NCI-H1417 (cell line): ENCODE measurements at places on chromosomes 1 and 21.

- no peak for DNase-seq
Measured at GRCh38 chr1:23436520-23437354, 12.2 kb upstream of the TCEA3 start.

DNA sequence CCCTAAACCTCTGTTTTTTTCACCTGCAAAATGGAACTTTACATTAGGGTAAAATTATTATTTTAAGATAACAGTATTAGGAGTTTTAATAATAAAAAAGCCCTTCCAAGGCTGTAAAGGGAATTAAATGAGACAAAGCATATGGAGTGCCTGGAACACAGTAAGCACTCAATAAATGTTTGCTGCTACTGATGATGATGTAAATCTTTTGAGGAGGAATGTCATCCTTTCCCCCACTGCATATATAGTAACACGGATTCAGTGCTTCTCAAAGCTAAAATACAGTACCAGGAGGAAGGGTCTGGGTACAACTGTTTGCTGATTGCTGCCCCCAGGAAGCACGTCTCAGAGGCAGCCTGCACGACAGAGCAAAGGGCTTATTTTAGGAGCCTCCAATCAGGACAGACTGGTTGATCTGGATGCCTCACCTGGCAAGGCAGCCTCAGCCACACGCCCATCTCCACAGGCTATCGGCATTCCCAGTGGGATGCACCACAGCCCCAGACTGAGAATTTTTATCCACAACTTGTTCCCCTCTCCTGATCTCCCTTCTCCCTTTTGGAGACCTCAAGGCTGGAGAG lies 64.4 kb downstream of the GADD45A start:
- DNase-seq = no peak

DNA sequence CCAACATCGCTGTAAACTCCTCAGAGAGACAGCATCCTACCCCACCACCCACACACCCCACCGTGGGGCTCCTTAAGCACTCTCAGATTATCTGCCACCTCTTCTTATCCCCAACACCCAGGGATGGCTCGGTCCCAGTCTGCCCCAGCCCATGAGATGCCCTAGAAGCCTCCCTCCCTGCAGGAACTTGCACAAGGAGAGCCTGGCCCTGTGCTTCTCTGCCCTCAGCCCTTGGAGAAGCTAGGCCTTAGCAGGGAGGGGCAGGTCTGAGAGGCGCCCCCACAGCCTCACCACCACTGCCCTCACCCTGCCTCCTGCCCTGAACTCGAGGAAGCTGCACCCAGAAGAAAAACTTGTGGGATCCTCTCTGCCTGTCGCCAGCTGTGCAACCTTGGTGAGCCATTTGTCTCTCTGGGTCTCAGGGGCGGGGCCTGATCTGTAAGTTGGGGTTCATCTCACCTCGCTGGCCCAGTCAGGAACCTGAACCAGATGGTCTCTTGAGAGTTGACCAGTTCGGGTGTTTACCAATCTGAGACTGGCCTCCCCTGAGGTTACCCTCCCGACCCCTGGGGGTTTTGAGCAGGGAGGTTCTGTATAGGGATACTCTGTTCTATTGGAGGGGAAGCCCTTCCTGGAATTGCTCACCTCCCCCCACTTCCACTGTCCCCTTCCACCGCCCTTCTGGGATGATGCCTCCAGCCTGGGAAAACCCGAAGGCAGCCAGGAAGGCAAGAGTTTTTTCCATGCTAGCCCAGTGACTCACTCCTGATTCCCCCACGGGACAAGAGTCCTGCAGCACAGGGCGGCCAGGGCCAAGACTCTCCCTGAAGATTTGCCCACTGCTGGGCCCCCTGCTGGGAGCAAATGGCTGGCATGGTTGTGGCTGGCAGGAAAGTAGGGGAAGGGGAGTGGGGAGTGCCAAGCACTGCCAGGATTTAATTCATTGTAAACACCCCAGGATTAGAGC lies at the start of gene S100A3:
Gene S100A3 (minus strand): TSS at position 537 of the 967 bp plus-strand sequence. CDS start 773 bp downstream, outside the sequence.
- DNase-seq = no peak

DNA sequence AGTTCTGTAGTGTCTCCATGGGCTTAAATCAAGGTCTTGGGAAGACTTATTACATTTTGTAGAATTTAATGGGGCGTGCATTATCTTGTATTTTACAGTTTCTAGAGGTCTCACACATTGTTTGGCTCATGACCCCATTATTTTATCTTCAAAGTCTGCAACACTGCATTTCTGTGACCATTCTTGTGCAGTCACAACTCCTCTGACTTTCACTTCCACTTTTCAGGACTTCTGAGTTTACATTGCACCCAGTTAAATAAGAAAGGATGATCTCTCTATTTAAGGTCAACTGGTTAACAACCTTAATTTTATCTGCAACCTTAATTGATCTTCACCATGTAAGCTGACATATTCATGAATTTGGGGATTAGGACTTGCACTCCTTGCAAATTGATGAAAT lies 1186.6 kb downstream of the MRPL39 start:
- DNase-seq = no peak

DNA sequence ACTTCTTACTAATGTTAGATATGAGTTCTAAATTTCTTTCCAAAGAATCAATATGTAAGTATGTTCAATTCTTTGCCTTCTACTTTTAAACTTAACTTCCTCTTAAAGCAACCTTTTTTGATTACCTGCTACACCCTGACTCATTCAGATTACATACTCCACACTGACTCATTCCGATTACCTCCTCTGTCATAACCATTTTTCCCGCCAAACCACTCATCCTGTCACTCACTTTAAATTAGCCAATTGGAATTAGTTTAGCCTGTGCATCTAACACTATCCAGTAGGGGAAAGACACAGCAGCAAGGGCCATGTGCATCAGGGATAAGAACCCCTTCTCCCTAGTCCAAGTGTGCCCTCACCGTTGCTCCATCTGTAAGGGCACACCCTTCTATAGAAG lies 815.5 kb downstream of the BRINP3 start:
- no peak for DNase-seq

- DNase-seq = no peak
Measured at GRCh38 chr1:8408151-8408839, 90.4 kb downstream of the SLC45A1 start.

- DNase-seq = no peak
Measured at GRCh38 chr21:32099812-32100416, 178.9 kb downstream of the MIS18A start.

- DNase-seq = no peak
Measured at GRCh38 chr1:21935891-21936365, 1.2 kb downstream of the HSPG2 start.

DNA sequence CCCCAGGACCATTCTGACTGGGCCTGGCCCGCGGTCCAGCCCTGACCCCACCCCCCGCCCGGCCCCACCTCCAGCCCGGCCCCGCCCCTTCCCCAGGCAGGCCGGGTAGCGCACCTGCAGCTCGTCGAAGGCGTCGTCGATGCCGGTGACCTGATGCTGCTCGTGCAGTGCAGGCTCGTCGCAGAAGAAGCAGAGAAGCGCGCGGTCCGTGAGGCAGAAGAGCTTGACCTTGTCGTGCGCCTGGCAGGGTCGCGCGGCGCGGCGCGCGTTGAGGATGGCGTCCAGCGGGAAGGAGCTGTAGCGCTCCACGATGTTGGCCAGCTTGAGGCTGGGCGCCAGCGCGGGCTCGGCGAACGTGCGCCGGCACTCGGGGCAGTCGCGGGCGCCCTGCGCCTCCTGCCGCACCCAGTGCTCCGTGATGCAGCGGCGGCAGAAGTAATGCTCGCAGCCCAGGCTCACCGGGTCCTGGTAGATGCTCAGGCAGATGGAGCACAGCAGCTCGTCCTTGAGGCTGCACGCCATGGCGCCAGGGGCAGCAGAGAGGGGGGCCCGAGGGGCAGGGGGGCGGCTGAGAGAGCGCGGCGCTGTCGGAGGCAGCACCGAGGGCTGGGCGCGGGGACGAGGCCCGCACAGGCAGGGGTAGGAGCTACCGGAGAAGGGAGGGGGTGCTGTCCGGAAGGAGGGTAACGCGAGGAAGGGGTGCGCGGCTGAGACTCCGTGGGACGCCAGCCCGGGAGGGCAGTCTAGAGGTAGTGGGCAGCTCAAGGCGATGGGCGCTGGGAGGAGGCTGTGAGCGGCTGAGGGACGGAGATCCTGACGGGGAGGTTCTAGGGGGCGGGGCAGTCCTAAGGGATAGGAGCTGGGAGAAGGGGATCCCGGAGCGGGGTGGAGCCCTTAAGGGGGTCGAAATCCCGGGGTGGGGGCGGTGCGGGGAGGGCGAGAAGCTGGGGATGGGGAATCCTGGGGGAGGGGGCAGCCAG lies 642 bp downstream of the TRIM62 start:
- DNase-seq = peak; percentile 93

GRCh38 chr21:45991606-45992300 lies 10.2 kb downstream of the COL6A1 start:
- DNase-seq = no peak

- no peak for DNase-seq
Measured at GRCh38 chr1:44120398-44120949, 1.9 kb downstream of the KLF17 start.

DNA sequence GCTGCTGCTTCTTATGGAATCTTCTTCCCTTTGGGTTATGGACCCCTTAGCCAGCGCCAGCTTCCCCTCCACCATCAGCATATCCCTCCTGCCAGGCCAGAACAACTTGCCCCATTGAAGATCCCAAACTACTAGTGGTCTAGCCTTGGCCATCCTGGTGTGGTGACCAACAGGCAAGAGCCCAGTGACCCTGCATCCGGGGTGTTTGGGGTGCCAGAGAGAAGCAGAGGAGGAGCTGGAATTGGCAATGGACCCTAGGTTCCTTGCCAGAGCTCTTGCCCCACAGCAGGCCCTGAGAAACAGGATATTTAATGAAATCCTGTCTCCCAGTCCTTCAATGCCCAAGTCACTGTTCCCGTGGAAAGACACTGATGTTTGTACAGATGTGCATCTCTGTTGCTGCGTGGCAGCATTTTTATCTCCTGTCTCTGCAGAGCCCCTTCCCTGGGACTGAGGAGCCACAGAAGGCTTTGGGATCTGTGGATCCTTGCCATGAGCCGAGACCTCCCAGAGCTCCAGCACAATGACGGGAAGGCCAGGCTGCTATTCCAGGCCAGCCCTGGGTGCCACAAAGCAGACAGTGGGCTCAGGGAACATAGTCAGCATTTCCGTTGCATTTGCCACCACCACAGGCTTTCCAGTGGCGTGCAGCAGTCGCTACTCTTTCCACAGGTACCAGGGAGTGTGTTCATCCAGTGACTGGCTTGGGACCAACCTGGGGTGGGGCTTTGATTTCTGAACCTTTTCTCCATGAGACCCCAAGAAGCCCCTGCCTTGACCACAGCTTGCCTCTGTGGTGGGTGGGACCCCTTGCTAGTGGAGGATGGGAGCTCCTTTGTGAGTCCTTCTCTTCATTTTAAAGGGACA lies 21.6 kb downstream of the NAV1 start:
- no peak for DNase-seq

DNA sequence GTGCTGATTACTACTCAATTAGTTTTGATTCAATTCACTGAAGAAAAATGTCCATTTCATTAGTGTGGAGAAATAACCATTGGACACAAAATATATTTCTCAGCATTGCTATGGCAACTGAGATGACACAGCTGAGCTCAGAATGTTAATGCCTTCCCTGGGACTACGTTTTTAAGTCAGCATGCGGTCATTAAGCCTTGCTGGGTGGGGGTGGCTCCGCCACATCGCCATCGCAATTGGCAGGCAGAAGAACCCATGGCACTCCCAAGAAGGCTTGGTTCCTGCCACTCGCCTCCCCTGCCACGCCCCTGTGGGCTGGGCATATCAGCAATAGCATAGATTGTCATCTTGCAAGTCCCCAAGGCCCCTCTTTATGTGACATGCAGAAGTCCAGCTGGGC lies 256.7 kb upstream of the CAMK1G start:
- no peak for DNase-seq

- DNase-seq = no peak
Measured at GRCh38 chr1:9111957-9112356, 16.9 kb downstream of the GPR157 start.

DNA sequence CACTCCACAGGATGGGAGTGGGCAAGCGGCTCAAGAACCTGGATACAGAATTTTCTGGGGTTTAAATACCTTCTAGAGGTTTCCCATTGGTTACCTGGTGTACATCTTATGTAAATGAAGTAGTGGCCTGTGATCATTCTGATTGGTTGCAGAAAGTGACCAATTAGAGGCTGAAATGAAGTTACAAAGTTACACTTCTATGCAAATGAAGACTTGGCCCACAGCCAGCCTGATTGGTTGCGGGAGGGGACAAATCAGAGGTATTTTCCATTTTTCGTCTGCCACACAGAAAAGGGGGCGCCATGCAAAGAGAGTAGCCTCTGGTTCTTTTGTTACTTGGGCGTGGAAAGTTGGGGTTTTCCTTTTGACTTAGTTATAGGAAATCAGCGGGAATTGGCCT lies 8.9 kb downstream of the KCNAB2 start:
- DNase-seq = no peak

DNA sequence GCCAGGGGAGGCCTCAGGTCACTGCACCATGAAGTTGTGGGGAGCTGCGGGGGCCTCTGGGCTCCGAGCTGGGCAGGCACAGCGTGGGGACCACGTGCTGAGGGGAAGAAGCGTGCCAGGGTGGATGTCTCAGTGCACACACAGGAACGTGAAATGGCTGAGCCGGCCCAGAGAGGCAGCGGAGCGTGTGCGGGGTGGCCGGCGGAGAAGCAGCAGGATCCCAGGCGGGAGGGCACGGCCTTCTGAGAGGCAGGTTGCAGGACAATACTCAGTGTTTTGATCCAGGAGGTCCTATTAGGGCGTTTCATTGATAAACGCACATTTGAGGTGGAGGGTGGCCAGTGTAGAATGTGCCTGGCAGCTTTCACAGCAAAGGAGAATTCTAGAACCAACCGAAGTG lies 12.9 kb downstream of the TNFRSF14 start:
- no peak for DNase-seq

- DNase-seq = no peak
Measured at GRCh38 chr1:47515164-47515789, 77.4 kb downstream of the FOXD2 start.

DNA sequence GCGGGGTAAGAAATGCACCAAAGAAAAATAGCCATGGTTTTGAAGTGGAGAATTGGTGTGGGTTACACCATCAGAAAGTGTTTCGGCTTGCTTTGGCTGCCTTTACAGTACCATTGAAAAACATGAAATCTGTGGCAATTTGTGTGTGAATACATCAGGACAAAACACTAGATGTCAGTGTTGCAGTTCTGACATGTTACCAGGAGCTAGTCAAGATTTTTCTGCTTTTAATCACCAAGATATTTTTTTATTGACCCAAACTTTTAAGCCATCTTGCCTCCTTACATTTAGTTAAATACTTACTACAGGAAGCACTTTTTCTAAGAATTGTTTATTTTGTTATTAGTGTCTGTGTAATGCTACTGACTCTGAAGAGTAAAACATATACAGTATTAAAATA lies 14.3 kb downstream of the RRP15 start:
- DNase-seq = peak; percentile 63

- DNase-seq = peak; percentile 83
Measured at GRCh38 chr1:200038981-200039848, 11.7 kb downstream of the NR5A2 start.

- DNase-seq = peak; percentile 44
Measured at GRCh38 chr1:39490596-39491145, 765 bp upstream of the BMP8A start.

GRCh38 chr1:204426035-204426436 lies 14.4 kb upstream of the PPP1R15B start:
- DNase-seq = no peak

GRCh38 chr1:231396643-231397042 lies 25.4 kb downstream of the EGLN1 start:
- DNase-seq = no peak

GRCh38 chr1:26364956-26365355 lies 7.6 kb downstream of the ZNF683 start:
- no peak for DNase-seq

GRCh38 chr1:117001254-117001927 lies at the start of gene CD101:
Gene CD101, plus strand, starts transcription at chr1:117001760. Its CDS starts 58 bp downstream, at chr1:117001818.
- no peak for DNase-seq

- peak; percentile 54 for DNase-seq
Measured at GRCh38 chr21:37367703-37368540, 1.3 kb downstream of the DYRK1A start.

- DNase-seq = no peak
Measured at GRCh38 chr1:151494741-151495281, 16.4 kb upstream of the CGN start.
